ENCODE measurements at places on chromosomes 2 and 18.

GRCh38 chr2:216450346-216450745 lies 38.1 kb downstream of the SMARCAL1 start:
- no peak for DNase-seq

- DNase-seq = no peak
Observed at GRCh38 chr2:170030040-170030439, 147.9 kb upstream of the MYO3B start.

DNA sequence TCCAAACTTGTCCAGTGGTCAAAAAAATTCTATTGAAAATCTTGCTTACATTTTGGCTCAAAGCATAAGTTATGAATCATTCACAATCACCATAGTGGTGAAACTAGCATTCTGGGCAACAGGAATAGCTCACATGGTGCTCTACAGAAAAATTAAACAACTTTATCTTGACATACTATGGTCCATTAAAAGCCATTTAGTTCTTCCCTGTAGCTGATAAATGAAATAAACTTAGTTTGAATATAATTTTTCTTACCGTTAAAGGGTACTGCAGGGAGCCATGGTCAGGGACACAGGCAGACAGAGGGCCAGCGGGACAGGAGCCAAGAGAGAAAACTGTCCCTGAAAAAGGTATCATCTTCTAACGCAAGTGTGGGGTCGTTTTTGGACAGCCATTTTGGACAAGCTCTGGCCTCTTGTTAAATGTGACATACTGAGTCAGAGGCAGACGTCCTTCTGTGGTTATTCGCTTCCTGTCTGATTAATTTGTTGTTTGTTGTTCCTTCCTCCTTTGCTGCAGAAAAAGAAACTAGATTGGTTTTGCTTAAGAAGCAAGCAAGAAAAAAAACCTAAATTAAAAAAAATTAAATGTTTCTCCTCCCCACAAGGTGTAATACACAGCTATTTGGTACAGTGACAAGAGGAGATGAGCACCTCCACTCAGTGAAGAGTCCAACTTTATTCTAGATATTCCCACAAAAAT lies at the start of gene WIPF1:
WIPF1 (minus strand) TSS at position 460 of the 703 bp plus-strand sequence. CDS start 12,231 bp downstream, outside the sequence.
- no peak for DNase-seq

DNA sequence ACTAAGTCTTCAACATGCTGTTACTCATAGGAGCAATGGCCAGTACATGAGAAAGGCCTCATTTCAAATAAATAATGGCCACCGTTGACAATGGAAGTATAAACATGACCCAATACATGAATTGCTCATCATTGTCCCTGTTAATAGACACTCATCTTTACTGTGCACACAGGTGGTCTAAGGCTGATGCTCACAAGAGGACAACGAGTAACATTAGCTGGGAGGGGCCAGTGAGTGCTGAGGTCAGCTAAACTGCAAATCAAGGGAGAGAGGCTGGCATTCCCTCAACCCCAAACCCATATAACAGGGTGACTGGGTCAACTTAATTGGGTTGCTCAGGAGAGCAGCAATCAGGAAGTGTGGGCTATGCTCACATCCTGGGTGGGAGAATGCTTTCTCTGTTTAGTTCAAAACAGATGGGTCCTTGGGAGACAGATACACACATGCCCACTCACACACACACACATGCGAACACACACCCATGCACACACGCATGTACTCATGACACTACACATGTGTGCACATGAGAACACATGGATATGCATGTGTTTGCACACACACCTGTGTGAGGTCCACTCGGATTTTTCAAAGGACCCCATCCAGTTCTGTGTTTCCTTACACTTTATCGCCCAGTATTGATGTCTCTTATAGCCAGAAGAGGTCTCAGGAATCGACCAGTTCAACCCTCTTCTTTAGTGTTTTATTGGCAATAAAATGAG lies 172.0 kb downstream of the INHBB start:
- DNase-seq = no peak

DNA sequence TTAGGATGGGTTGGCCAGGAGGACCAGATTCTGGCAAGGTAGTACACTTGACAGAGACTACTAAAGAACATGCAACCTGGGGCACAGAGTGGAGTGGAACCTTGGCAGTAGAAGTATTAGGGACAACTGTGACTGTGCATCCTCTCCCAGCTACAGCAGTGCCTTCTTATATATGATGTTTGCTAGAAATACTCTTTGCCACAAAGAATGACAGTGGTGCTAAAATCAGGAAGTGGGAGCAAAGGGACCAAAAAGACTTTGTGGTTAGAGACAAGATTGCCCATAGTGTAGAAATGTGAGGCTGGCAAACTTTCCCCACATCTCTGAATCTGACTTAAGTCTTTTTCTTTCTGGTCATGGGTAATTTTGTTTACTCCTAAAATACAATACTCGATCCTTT lies 9.4 kb upstream of the SLC38A11 start:
- DNase-seq = no peak

- peak; percentile 92 for DNase-seq
Observed at GRCh38 chr2:64606479-64607363, 47.0 kb downstream of the SERTAD2 start.

Data from muscle of arm (tissue), 14 donors.